ENCODE measurements at places on chromosomes 12 and 14.

DNA sequence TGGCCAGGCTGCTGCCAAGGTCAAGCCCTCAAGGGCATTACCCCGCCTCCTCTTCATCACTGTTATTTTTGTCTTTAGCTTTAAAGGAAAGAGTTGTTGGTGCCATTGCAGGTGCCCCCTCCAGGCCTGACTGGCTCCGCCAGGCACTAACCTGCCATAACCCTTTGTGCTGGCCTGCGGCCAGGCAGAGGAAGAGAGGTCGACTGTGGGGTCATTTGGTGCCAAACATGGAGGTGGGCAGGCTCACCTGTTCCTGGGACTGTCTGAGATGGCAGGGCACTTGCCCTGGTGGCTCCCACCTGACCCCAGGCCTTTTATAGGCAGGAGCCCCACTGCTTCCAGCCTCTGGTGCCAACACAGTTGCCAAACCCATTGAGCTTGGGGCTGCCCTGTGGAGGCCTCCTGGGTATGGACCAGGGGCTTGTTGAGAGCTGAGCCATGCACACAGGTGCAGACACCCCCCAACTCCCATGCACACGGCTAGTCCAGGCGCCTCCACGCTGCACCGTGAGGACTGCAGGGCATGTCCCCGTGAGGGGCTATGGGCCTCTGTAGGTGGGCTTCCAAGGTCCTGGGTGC lies 29.4 kb upstream of the PLD4 start:
- H3K27ac ChIP-seq = no peak overlapping the region
- no peaks in the 10 kb centered on the region for H3K36me3 ChIP-seq
- no peak overlapping the region for H3K4me3 ChIP-seq

DNA sequence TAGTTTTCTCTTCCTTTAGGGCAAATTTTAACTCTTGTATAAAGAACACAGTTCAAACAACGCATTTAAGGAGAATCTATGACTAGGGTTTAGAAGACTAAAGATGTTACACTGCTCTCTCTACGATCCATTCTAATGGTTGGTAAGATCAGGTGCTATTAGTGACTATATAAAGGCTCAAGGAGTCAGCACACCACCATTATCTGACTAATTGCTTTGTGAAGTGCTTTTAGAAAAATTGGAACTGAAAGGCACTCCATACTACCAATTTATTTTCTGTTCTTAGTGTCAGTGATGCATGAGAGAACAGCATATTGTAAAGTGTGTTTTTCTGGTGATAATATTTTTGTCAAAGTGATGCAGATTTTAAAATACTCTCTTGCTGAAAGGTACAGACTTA lies 136.8 kb downstream of the SYT1 start:
- H3K36me3 ChIP-seq = no peaks in the 10 kb centered on the region
- H3K4me3 ChIP-seq = no peak overlapping the region
- no peak overlapping the region for H3K27ac ChIP-seq
- DNase-seq = no peak

GRCh38 chr12:108709697-108710096 lies 21.6 kb downstream of the CORO1C start:
- H3K36me3 ChIP-seq = no peaks in the 10 kb centered on the region
- no peaks in the 10 kb centered on the region for H3K27me3 ChIP-seq
- H3K4me3 ChIP-seq = no peak overlapping the region
- H3K4me1 ChIP-seq = no peaks in the 10 kb centered on the region
- DNase-seq = no peak

- no peak overlapping the region for H3K27ac ChIP-seq
- H3K4me3 ChIP-seq = no peak overlapping the region
- H3K36me3 ChIP-seq = no peaks in the 10 kb centered on the region
- H3K27me3 ChIP-seq = no peaks in the 10 kb centered on the region
These were observed 35.3 kb upstream of the TMTC1 start for GRCh38 chr12:29818916-29819623.

- no peak for DNase-seq
- H3K36me3 ChIP-seq = no peaks in the 10 kb centered on the region
- H3K4me1 ChIP-seq = peaks cover 4% of the 10 kb centered on the region
- no peaks in the 10 kb centered on the region for H3K27me3 ChIP-seq
- H3K4me3 ChIP-seq = no peak overlapping the region
These were observed 64.7 kb downstream of the CCDC92 start for GRCh38 chr12:123907726-123908476.

GRCh38 chr14:105394714-105395537 lies 3.4 kb upstream of the TEX22 start:
- H3K4me3 ChIP-seq = no peak overlapping the region
- no peaks in the 10 kb centered on the region for H3K36me3 ChIP-seq
- no peak overlapping the region for H3K27ac ChIP-seq
- no peak for DNase-seq
- no peaks in the 10 kb centered on the region for H3K27me3 ChIP-seq

DNA sequence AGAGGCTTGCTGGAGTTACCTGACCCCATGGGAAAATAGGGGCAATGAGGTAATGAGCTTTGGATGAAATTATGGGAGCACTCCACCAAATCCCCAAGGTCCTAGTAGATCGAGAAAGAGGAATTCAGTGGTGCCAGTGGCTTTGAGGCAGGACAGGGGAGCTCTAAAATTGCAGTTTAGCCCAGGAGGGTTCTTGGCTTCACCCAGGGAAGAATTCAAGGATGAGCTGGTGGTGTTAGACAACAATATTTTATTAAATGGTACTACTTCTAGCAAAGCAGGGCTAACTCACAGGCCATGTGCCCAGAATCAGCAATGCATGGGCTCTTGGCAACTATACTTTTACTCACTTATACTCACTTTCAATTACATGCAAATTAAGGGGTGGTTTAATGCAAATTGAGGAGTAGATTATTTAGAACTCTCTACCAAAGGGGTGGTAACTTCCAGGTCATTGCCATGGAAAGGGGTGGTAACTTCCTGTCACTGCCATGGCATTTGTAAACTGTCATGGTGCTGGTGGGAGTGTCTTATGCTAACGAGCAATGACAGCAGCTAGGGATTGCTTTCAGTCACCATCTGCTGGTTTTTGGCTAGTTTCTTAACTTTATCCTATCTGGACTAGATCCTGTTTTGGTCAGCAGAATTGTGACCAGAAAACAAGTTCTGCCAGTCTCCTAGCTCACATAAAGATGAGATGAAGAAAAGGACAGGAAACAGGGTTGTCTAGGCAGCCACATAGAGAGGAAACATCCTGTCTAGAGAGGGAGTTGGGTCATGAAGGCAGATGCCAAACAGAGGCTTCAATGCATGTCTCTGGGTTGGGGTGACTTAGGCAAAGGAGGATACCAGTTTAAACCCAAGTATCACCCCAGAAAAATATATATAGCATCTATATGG lies 64.7 kb downstream of the ZNF641 start:
- no peaks in the 10 kb centered on the region for H3K27me3 ChIP-seq
- no peaks in the 10 kb centered on the region for H3K36me3 ChIP-seq
- no peak overlapping the region for H3K4me3 ChIP-seq
- peaks cover 11% of the 10 kb centered on the region for H3K4me1 ChIP-seq
- peak overlapping the region; percentile 34 for H3K27ac ChIP-seq

GRCh38 chr12:116113398-116114130 lies 163.9 kb downstream of the MED13L start:
- no peak overlapping the region for H3K4me3 ChIP-seq
- no peaks in the 10 kb centered on the region for H3K4me1 ChIP-seq
- no peaks in the 10 kb centered on the region for H3K27me3 ChIP-seq
- H3K27ac ChIP-seq = no peak overlapping the region
- H3K36me3 ChIP-seq = no peaks in the 10 kb centered on the region

DNA sequence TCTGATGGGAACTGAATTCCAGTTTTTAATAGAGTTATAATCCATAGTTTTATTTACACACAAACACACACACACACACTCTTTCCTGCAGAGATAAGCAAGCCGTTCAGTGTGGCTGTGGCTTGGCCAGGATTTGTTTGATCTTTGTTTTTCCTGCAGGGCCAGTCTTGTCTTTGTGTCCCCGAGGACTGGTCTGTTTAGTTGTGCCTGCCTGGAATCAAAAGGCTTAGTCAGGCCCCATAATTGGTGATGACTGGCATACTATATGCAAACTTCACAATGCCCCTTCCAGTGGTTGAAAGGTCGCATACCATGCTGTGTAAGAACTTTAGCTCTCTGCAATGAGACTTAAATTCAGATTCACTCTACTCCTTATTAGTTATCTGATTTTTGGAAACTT lies 26.0 kb downstream of the WBP11 start:
- no peak overlapping the region for H3K27ac ChIP-seq
- no peak overlapping the region for H3K4me3 ChIP-seq
- no peak for DNase-seq
- no peaks in the 10 kb centered on the region for H3K27me3 ChIP-seq
- H3K36me3 ChIP-seq = no peaks in the 10 kb centered on the region
